EL (cell line): ENCODE measurements at places on chromosomes 3 and 15.
A peak's percentile ranks its signal among the peaks of the same experiment; 100 is the strongest.

- DNase-seq: no peak
Measured at GRCh38 chr3:161212906-161213305, 8.2 kb upstream of the NMD3 start.

DNA sequence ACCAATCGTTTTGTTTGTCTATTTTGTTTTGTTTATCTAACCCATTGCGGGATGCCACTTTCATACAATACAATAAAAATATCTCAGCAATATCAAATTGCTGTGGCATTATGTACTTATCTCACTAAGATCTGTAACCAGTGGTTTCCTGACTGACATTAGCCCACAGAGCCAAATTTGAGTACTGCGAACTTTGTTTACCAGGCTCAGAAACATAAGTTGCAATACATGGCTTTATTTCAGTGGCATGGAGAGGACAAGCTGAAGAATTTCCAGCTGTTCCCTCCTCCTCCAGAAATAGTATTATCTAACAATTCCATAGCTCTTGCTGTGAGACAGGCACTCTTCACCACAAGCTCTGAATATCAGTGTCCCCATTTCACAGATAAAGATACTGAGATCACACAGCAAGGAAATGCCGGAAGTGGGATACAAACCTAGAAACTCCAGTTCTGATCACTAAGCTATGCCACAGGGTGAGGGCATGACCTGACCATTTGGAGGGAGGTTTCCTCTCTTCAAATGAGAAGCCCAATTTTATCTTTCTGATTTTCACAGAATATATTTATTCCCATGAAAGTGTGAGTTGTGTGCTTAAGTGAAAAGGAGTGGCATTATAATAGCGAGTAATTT is 469.9 kb upstream of the CBLB start:
- no peak for DNase-seq

DNA sequence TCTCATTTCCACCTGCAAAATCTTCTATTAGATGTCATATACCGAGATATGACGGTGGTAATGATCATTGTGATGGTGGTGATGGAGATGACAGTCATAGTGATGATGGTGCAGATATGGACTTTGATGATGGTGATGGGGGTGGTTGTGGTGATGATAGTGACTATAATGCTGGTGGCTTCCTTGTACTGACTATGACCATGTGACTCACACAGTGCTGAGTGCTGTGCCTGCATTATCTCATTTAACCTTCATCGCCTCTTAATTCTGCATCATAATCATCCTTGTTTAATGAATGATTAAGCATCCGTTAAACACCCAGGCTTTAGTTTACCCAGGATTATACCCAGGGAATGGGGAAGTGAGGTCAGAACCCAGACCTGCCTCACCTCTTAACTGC is 331.7 kb downstream of the FEZF2 start:
- DNase-seq: no peak

GRCh38 chr3:128033102-128033501 is 19.1 kb upstream of the SEC61A1 start:
- DNase-seq: no peak

DNA sequence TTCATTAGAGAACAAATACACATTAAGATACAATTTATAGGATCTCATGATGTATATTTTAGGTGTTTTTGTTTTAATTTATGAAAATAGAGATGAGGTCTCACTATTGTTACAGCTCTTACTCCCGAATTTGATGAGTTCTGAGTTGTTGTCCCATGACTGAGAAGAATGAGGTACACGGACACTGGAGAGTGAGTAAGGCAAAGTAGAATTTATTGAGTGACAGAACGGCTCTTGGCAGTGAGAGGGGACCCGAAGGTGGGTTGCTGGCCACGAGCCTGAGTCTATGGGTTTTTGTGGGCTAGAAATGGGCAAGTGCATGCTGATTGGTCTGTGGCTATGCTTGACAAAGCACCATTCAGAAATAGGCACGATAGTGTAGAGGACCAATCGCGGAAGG is 3.1 kb upstream of the RNF168 start:
- no peak for DNase-seq

GRCh38 chr3:78919021-78919755 is 848.6 kb downstream of the ROBO1 start:
- DNase-seq: peak; percentile 79

GRCh38 chr3:188218603-188219002 is 64.6 kb downstream of the LPP start:
- DNase-seq: no peak

GRCh38 chr15:57321973-57322601 is 54.2 kb upstream of the CGNL1 start:
- no peak for DNase-seq

DNA sequence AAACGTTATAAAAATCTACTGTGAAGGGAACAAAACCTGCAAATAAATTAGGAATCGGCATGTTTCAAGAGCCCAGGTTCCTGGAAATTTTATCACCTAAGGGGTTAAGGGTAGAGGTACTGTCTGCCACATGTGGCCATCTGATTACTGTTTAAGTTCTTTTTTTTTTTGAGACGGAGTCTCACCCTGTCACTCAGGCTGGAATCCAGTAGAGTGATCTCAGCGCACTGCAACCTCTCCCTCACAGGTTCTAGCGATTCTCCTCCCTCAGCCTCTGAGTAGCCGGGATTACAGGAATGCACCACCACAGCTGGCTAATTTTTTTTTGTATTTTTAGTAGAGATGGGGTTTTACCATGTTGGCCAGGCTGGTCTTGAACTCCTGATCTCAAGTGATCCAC is 35.8 kb downstream of the UQCC5 start:
- DNase-seq: no peak

DNA sequence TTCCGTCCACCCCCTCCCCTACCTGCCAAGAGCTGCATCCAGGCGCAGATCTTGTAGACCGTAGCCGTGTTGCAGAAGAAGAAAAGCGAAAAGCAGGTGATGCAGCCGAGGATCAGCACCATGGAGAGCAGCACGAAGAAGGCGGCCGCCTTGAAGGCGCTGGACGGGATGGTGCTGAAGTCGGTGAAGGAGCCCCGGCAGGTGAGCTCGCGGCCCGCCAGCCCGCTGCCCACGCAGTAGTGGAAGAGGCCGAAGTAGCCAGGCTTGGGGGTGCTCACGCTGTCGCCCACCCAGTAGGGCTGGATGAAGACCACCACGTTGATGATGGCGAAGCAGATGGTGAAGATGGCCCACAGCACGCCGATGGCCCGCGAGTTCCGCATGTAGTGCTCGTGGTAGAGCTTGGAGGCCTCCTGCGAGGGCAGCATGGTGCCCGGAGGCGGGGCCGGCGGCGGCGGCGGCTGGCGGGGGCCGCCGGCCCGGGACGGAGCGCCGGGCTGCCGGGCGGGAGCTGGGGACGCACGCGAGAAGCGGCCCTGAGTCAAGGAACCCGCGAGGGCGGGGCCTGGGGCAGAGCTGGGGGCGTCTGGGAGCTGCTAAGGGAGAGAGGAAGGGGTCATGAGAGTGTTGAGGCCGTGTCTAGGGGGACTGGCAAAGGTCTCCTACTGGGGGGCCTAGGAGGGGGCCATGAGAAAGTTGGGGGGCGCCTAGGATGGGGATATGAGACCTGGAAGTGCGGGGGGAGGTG is 1.2 kb downstream of the LHFPL4 start:
- no peak for DNase-seq

GRCh38 chr15:77180270-77180669 is 109.4 kb upstream of the TSPAN3 start:
- no peak for DNase-seq

GRCh38 chr3:72238801-72239200 is 453.9 kb upstream of the PROK2 start:
- no peak for DNase-seq

GRCh38 chr3:39381432-39381831 is 1.7 kb upstream of the SLC25A38 start:
- DNase-seq: no peak

DNA sequence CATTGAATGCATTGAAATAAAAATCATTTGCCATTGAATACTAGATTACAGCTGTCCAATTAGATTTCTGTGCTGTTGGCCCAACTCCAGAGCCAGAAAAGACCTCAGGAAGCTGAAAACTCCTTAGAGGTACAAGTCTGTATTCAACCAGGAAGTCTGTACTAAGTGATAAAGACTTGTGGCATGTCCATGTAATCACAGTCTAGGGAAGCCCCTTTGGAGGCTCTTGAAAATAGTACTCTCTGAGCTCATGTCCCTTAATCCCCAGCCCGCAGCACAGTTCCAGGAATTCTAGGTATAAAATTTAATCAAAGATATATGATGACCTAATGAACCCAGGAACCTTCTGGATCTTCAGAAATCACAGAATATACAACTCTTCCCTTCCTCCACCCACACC is 279.4 kb downstream of the RSL24D1 start:
- no peak for DNase-seq

DNA sequence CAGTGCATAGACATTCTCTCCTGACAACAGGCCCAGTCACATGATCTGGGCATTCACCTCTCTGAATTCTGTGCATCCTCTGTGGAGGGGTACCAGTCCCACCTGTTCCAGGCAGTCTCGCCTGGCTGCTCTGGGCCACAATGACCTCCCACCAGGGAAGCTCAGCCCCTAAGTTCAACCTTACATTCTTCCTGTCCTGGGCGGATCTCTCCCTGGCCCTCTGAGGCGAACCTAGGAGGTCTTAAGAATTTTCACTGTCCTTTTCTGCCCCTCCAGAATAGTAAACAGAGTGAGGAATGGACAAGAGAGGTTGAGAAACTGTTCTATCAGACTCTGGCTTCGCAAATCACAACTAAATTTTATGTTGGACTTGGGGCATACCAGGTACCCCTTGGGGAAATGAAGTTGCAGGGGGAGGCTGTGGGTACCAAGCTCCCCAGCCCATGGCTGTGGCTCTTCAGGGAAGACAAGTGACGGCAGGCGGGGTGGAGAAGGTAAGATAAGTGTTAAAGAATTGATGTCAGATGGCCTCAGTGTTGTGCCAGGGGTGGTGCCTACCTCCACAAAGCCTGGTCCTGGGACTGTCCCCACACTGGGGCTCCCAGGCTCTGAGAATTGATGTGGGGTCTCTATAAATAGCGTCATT is 5.3 kb downstream of the SCN5A start:
- no peak for DNase-seq

- DNase-seq: no peak
Measured at GRCh38 chr3:113275583-113275928, 64.2 kb downstream of the BOC start.

- no peak for DNase-seq
Measured at GRCh38 chr3:74621581-74621980, 7.1 kb upstream of the CNTN3 start.

GRCh38 chr3:64894006-64894405 is 206.2 kb upstream of the ADAMTS9 start:
- DNase-seq: no peak

DNA sequence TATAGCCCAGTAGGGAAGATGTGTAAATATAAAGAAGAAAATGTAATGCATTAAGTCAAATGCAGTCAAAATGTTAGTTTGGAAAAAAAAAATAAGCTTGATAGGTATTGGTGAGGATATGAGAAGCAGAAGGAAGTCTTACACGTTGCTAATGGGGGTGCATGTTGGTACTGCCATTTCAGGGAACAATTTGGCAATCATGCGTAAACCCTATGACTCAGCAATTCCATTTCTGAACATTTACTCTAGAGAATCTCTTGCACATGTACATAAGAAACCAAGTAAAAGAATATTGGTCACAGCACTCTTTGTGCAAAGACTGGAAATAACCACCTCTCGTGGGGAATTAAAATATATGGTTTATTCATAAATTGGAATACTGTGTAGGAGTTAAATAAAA is 35.5 kb upstream of the TIMP4 start:
- peak; percentile 81 for DNase-seq

DNA sequence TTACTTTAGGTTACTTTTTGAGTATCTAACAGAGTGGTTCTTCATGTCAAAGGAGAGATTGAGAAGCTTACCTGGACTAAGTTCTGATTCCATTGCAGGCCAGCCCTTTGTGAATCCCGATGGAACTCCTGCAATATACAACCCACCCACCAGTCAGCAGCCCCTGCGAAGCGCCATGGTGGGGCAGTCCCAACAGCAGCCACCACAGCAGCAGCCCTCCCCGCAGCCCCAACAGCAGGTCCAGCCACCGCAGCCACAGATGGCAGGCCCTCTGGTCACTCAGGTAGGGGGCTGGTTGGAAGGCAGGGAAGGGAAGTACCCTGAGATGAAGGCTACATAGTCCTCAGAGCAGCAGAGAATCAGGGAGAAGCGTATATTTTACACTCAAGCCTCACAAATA is 97.8 kb downstream of the ARPP21 start:
- no peak for DNase-seq

- DNase-seq: peak; percentile 37
Measured at GRCh38 chr3:73255609-73256029, 194.2 kb downstream of the EBLN2 start.

DNA sequence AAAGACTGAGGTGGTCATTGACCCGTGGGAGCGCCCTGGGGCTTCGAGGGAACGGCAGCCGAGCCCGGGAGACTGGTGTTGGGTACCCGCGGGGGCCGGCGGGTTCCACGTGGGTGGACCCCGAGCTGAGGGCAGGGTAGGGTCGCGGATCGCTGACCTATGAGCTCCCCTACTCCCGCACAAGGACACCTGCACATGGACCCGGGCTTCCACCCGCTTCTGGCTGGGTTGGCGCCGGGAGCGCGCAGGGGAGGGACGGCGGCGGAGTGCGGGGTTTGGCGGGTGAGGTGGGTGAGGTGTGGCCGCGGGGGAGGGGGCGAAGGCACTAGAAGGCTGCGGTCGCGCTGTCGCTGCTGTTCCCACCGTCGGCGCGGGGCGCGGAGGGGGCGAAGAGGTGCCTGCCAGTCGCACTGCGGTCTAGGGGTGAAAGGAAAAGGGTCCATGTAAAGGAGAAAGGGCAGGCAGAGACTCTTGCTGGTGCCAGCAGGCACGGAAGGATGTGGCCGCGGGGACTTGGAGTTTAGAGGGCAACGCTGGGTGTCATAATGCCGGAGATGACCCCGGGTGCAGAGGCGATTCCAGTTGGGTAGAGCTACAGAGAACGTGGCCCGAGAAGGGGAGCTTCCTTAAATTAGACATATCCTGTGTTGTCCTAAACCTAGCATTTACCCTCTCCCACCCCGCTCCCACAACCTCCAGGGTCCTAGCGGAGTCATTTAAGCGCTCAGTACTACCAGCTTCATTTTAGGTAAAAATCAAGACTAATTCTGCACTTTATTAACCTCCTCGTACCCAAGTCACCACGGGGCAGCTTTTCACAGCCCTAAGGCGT is 245.9 kb upstream of the TOPAZ1 start:
- DNase-seq: no peak

DNA sequence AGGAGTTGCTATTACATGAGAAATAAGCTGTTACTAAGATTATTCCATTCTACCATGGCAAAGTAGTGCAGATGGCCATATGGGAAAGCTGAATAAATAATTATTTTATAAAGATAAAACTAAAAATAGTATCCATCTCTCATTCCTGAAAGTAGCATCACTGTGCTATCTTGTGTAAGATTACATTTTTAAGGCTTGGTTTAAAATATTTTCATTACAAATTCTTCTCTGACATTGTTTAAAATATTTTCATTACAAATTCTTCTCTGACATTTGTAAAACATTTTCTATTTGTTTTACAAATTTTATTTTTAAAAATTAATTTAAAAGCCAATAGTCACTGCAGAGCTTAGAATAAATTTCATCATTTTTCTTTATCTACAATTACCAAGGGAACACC is 665.5 kb upstream of the NAALADL2 start:
- no peak for DNase-seq
